ENCODE measurements at places on chromosomes 1 and 21.

- DNase-seq, result no peak
These were observed 42.5 kb downstream of the LRRC8D start for GRCh38 chr1:89863165-89863830.

DNA sequence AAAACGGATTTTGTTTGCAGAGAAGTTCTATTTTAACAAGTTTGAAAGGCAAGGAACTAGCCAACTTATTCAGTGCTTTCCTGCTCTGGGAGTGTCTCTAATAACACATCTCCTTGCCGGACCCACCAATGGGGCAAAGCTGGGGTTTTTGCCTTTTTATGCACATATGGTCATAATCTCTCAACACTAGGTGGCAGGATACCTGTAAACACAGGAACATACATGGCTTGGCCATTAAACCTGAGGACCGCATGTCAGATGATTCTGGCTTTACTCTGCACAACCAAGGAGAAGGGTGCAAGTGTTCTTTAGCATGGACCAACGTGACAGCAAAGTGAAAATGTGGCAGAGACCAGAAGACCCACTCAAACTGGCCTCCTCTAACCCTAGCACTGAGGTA lies 4.9 kb downstream of the TMEM9 start:
- DNase-seq, result no peak

- no peak for DNase-seq
These were observed 17.7 kb downstream of the ECE1 start for GRCh38 chr1:21272540-21272939.

DNA sequence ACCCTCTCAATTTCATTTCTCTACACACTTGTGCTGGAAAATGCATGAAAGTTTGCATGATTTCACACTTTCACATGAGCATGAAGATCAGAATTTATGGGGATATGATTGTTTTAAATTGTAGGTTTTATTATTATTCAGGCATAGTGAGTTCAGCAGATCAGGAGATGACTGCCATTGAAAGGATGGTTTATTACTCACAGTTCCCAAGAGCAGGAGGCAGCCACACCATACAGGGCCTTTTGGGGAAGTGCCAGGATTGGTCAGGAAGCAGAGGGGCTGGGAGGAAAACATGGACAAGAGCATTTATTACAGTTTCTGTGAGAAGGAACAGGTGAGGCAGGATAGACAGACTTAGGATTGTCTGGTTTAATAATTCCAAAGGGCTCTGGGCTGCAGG lies 114.6 kb upstream of the KCNJ15 start:
- no peak for DNase-seq

GRCh38 chr1:87204441-87204840 lies 124.2 kb upstream of the LMO4 start:
- DNase-seq, result no peak

GRCh38 chr1:7199077-7199779 lies 414.0 kb downstream of the CAMTA1 start:
- no peak for DNase-seq
